ENCODE measurements at places on chromosomes 5 and 9.
A peak's percentile ranks its signal among the peaks of the same experiment; 100 is the strongest.

- no peak for DNase-seq
Measured at GRCh38 chr9:33209394-33209793, 30.6 kb upstream of the SPINK4 start.

DNA sequence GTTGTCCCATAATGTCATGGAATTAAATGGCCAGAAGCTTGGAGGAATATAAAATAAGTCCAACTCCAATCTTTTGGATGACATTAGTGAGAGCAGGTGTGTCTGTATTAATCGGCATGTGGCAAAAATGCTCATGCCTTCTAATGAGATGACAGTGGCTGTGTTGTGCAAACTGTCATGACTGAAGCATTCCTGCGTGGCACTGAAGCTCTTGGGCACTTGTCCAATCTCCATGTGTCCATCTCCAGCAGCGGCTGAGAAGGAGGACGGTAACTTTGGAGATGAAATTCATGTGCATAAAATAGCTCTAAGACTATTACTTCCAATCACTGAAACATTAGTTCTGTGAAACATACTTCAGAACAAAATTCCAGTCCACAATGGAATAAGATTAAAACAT lies 697.5 kb upstream of the GRAMD2B start:
- DNase-seq = no peak

- DNase-seq = no peak
Measured at GRCh38 chr9:92717201-92718085, 47.2 kb downstream of the BICD2 start.

GRCh38 chr5:85077581-85077980 lies 692.9 kb upstream of the EDIL3 start:
- peak; percentile 0 for DNase-seq

DNA sequence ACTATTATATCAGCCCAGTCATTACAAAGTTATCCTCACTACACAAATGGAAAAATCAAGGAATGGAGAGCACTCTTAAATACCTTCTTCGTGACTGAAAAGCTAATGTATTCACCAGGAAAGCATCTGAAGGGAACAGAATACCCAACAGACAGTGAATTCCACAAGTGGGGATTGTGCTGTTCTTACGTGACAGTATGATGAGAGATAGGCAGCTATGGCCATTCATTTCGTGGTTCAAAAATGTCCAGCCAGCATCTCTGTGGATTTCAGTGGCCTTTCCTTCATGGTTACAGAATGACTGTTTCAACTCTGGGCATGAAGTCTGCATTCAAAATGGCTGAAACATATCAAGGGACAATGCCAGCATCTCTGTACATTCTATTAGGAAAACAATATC lies 323.8 kb downstream of the PRELID2 start:
- DNase-seq = no peak

DNA sequence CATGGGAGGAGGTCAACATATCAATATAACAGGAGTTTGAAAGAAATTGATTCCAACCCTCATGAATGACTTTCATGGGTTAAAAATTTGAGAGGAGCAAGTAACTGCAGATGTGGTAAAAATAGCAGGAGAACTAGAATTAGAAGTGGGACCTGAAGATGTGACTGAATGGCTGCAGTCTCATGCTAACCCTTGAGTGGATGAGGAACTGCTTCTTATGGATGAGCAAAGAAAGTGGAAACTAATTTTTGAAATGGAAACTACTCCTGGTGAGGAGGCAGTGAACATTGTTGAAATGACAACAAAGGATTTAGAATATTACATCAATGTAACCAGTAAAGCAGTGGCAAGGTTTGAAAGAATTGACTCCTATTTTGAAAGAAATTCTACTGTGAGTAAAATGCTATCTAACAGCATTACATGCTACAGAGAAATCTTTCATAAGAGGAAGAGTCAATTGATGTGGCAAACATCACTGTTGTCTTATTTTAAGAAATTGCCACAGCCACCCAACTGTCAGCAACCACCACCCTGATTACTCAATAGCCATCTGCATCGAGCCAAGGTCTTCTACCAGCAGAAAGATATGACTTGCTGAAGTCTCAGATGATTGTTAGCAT lies 1683.2 kb downstream of the MAT2B start:
- no peak for DNase-seq

All from choroid plexus epithelial cell (primary cell).